Activated T-cell treated with anti-CD3 and anti-CD28 coated beads for 24 hours (primary cell): ENCODE measurements at places on chromosomes 12 and 14.

- no peak for DNase-seq
Observed at GRCh38 chr12:80469681-80470080, 25.6 kb downstream of the PTPRQ start.

DNA sequence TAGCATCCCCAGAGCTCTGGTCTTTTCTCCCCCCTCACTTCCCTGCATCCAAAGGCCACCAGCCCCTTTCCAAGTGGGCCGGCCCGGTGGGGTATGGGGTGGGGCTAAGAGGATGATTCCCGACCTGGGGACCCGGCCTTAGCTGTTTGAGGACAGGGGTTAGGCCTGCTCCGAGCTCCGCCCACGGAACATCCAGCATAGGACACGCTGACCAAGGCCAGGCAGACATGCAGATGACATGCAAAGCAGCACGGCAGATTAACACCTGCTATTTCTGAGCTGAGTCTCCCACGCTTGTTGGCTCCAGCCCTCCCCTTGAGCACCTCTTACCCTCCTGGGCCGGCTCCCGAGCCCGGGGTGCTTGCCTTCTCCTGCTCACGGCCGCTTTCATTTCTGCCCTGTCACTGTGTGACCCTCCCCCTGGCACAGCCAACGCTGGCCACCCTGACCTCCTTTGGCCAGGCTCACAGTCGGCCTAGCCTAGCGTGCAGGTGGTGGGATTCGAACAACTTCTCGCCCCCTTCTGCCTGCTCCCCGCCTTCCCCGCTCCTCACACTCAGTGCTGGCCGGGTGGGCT, 40.2 kb downstream of the TEAD4 start:
- no peak for DNase-seq

DNA sequence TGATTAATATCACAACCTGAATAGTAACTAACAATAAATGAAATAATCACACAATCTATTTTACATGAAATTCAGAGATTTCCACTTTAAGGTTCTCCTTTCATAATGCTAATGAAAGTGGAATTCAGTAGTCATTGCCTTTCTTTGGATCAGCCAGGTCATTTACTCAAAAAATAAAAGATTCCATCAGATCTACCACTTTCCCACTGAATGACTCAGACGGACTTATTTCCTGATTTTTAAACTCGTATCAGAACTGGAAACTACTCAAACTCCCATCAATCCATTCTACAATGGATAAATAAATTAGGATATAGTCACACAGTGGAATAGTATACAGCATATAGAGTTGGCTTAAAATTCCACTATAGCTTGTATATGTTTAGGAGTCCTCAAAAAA, 237.1 kb downstream of the MED13L start:
- DNase-seq, result no peak

- DNase-seq, result no peak
Observed at GRCh38 chr14:23181453-23181852, 2.0 kb downstream of the SLC7A8 start.

DNA sequence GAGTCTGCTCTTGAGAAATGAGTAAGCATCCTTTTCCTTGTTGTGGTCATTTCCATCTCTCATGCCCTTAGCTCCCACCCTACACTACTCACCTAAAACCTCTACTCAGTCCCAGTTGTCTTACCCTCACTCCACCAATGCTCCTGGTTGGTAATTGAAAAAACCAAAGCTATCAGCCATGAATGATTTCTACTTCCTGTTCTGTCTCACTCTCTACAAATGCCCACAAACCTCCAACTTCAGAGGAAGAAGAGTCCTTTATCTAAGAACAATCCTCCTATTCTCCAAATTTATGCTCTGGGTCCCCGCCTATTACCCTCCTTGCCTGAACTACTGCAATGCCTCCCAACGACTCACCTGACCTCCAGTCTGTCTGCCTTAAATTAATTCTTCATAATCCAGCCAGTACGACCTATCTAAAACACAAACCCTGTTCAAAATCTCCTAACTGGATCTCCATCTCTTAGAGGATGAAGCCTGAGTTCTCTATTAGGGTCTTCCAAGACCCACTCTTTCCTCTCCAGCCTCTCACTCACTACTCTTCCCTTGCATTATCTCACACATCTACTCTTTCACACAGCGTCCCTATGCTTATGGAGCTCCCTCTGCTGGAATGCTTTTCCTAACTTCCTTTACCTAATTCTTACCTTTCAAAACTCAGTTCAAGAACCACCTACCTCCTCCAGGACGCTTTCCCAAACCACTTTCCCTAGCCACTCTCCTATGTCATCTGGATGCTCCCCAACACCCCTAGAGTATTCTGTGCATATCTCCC, 2.2 kb downstream of the DHRS1 start:
- no peak for DNase-seq
